Heart right ventricle (tissue), 16 donors: ENCODE measurements at places on chromosomes 16 and 17. TPM values are rescaled to one million over a fixed set of nuclear protein-coding genes. Genes with fewer than 3 reads are reported as not detected.

- peaks cover 21% of the 10 kb centered on the region for H3K27me3 ChIP-seq
- no peaks in the 10 kb centered on the region for H3K36me3 ChIP-seq
Measured at GRCh38 chr17:6868582-6868981, 37.1 kb upstream of the TEKT1 start.

COPZ2 gene
- total RNA-seq: 65.6 TPM

RNF222 gene
- not detected for total RNA-seq

- no peaks in the 10 kb centered on the region for H3K4me1 ChIP-seq
- DNase-seq: no peak
- H3K36me3 ChIP-seq: no peaks in the 10 kb centered on the region
- no peak within 1 kb of the TSS for H3K27ac ChIP-seq
Measured at GRCh38 chr17:10803830-10804475, at the start of gene TMEM238L. TMEM238L (minus strand) TSS chr17:10804099; CDS start chr17:10803963, 136 bp downstream.

GRCh38 chr16:88320947-88321634 lies 61.7 kb upstream of the ZNF469 start:
- no peaks in the 10 kb centered on the region for H3K36me3 ChIP-seq
- H3K27me3 ChIP-seq: no peaks in the 10 kb centered on the region
- no peak for DNase-seq
- H3K27ac ChIP-seq: no peak overlapping the region
- H3K4me3 ChIP-seq: no peak overlapping the region
- no peaks in the 10 kb centered on the region for H3K4me1 ChIP-seq

- DNase-seq: no peak
- H3K4me1 ChIP-seq: no peaks in the 10 kb centered on the region
- no peaks in the 10 kb centered on the region for H3K36me3 ChIP-seq
- H3K27me3 ChIP-seq: no peaks in the 10 kb centered on the region
- no peak overlapping the region for H3K27ac ChIP-seq
Measured at GRCh38 chr17:50190603-50191358, 10.7 kb downstream of the COL1A1 start.

ADAD2 gene
- not detected for total RNA-seq

- no peaks in the 10 kb centered on the region for H3K27me3 ChIP-seq
- peaks cover 48% of the 10 kb centered on the region for H3K4me1 ChIP-seq
- no peak overlapping the region for H3K4me3 ChIP-seq
- H3K27ac ChIP-seq: peak overlapping the region; percentile 96
- DNase-seq: peak; percentile 32
Measured at GRCh38 chr17:76491271-76492122, 9.7 kb downstream of the RHBDF2 start.

GRCh38 chr17:29347831-29348629 lies 42.1 kb upstream of the TAOK1 start:
- H3K4me1 ChIP-seq: peaks cover 3% of the 10 kb centered on the region
- no peaks in the 10 kb centered on the region for H3K36me3 ChIP-seq
- DNase-seq: no peak
- no peaks in the 10 kb centered on the region for H3K27me3 ChIP-seq
- no peak overlapping the region for H3K4me3 ChIP-seq

CA4 gene
- total RNA-seq: 5.7 TPM

PLCG2 gene
- total RNA-seq: 4.1 TPM

- no peaks in the 10 kb centered on the region for H3K36me3 ChIP-seq
- peaks cover 14% of the 10 kb centered on the region for H3K4me1 ChIP-seq
- no peak overlapping the region for H3K27ac ChIP-seq
Measured at GRCh38 chr16:85689285-85689949, 663 bp upstream of the GINS2 start.

TSR3 gene
- 62.6 TPM for total RNA-seq
